Hematopoietic multipotent progenitor cell treated with erythropoietin and hydrocortisone succinate and interleukin-3 and kit ligand, for 4 days (in vitro differentiated cells): ENCODE measurements at places on chromosomes 13 and 19.
A peak's percentile ranks its signal among the peaks of the same experiment; 100 is the strongest.

DNA sequence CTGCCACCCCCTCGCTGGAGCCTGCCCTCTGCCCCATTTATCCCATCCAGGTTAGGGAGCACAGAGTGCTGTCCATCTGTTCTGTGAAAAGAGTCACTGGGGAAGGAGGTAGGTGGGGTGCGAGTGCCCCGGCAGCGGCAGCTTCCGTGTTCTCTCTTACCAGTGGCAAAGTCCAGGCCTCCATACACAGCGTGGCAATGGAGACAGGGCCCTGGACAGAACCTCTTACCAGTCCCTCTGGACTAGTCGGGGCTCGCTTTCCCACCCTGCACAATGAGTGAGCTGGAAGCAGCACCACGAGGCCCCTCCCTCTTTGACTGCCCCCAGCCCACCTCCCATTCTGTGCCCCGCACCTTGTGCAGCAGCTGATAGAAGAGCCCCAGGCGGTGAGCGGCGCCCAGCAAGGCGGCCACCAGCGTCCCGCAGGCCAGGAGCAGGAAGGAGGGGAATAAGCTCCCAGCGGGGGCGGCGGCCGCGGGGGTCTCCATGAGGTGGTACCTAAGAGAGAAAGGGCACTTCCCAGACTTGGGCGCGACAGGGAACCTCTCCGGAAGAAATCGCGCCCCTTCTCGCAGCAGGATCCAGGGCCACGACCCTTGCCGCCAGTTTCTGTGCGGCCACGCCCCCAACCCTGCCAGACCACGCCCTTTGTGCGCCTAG is 17.5 kb downstream of the SYDE1 start:
- DNase-seq: peak; percentile 49

DNA sequence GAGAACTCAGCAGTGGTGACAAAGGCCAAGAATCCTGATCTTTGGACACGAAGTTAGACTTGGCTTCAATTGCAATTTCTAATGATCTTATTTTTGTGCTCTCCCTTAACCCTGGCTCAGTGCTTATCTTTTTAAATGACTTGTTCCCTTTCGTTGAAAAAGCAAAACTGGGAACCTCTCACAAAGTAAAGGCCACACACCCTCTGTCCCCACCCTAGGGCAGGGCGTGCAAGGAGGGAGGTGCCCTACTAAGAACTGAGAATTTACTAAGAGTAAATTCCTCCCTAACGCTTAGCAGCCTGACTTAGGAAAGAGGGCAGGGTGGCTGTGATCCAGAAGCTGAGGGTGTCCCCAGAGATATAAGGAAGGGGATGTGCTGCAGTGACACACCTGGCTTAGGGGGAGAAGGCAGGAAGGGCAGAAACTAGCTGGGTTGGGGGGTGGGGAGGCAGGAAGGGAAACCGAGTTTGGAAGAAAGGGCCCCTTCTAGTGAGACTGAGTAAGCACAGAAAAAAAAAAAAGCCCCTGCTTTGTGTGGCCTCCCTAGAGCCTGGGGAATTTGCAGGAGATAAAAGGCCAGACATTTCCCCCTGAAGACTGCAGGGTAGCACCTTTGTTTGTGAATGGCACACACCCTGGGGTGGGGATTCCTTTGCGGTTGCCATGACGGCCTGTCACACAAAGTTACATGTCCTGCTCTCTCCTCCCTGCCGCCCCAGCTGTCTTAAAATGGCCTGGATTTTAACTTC is 435.1 kb downstream of the EFNB2 start:
- peak; percentile 22 for DNase-seq

- no peak for DNase-seq
Observed at GRCh38 chr13:33150126-33150525, 133.9 kb downstream of the KL start.

DNA sequence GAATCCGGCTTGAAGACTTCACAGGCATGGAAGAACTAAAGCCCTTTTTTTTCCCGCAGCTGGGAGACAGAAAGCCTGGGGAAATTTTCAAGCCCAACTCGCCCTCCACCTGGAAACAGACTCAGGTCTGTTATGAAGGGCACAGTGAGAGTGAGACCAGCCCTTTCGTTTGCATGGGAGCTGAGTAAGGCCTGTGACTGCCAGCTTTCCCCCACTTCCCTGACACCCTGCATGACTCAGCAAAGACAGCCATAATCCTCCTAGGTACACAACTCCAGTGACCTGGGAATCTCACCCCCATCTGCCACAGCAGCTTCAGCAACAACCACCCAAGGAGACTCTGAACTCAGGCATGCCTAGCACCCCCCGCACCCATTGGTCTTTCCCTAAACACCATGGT is 87.6 kb upstream of the ZNF91 start:
- DNase-seq: no peak

GRCh38 chr13:33711436-33711835 is 106.5 kb upstream of the RFC3 start:
- DNase-seq: no peak

DNA sequence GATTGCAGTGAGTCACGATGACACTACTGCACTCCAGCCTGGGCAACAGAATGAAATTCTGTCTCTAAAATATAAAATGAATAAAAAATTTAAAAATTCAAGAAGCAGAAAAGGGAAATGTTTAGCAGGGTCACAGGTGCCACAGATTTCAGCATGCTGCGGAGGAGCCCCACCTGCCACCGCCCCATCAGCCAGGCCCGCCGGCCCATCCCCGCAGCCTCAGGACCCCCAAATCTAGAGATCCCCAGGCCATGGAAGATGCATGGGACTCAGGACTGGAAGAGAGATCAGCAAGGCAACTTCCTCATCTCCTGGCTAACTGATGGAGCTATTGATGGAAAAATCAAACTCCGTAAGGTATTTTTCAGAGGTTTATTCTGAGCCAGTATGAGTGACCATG is 208.2 kb downstream of the UQCRFS1 start:
- no peak for DNase-seq

GRCh38 chr19:52296400-52296772 is 583 bp upstream of the ZNF480 start:
- no peak for DNase-seq

- DNase-seq: peak; percentile 71
Observed at GRCh38 chr19:2455851-2456570, 748 bp downstream of the LMNB2 start.

- no peak for DNase-seq
Observed at GRCh38 chr19:45777395-45777961, 4.8 kb downstream of the DMPK start.

- peak; percentile 73 for DNase-seq
Observed at GRCh38 chr13:23510979-23511735, 59.1 kb upstream of the TNFRSF19 start.

- peak; percentile 40 for DNase-seq
Observed at GRCh38 chr19:48696353-48697010, 711 bp downstream of the FUT2 start.

DNA sequence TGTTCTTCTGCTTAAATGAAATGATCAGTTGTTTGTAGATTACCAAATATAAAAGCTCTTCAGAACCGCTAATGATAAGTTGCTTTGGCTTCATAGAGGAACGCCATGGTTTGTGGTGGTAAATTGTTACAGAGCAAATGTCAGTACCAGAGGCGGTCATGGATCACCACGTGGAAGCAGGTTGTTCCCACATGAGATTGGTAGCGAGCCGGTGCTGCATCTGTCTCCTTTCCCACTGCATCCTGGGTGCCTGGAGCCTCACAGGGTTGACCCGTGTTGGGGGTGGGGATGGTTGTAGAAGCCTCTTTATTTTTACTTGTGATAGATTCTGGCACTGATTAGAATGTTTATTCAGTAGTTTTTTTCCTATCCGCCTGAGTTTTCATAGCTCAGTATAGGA is 14.7 kb downstream of the GARRE1 start:
- no peak for DNase-seq

- DNase-seq: peak; percentile 78
Observed at GRCh38 chr19:50333737-50334617, 4.8 kb upstream of the KCNC3 start.

GRCh38 chr13:79678100-79678499 is 197.1 kb downstream of the NDFIP2 start:
- DNase-seq: no peak

GRCh38 chr19:54551293-54551692 is 22.3 kb upstream of the LILRA2 start:
- no peak for DNase-seq

- DNase-seq: no peak
Observed at GRCh38 chr19:3979289-3979673, 6.0 kb downstream of the EEF2 start.

- DNase-seq: no peak
Observed at GRCh38 chr13:35028338-35028867, 86.3 kb downstream of the NBEA start.
